ENCODE measurements at places on chromosomes 6 and 20.

GRCh38 chr20:53444401-53445149, 149.1 kb downstream of the ZNF217 start:
- H3K36me3 ChIP-seq: no peaks in the 10 kb centered on the region
- no peak for DNase-seq
- H3K4me3 ChIP-seq: no peak overlapping the region

GRCh38 chr6:129312880-129313279, 397.1 kb downstream of the ARHGAP18 start:
- DNase-seq: peak; percentile 42
- no peaks in the 10 kb centered on the region for H3K36me3 ChIP-seq
- H3K4me1 ChIP-seq: peaks cover 14% of the 10 kb centered on the region
- H3K4me3 ChIP-seq: no peak overlapping the region

GRCh38 chr6:147060636-147061035, 143.6 kb upstream of the STXBP5 start:
- no peak for DNase-seq
- no peaks in the 10 kb centered on the region for H3K27me3 ChIP-seq
- no peak overlapping the region for H3K4me3 ChIP-seq
- no peak overlapping the region for H3K27ac ChIP-seq

- no peaks in the 10 kb centered on the region for H3K27me3 ChIP-seq
- H3K36me3 ChIP-seq: peaks cover 5% of the 10 kb centered on the region
- no peak for DNase-seq
These were observed 11.3 kb downstream of the KDM1B start for GRCh38 chr6:18166312-18167036.

DNA sequence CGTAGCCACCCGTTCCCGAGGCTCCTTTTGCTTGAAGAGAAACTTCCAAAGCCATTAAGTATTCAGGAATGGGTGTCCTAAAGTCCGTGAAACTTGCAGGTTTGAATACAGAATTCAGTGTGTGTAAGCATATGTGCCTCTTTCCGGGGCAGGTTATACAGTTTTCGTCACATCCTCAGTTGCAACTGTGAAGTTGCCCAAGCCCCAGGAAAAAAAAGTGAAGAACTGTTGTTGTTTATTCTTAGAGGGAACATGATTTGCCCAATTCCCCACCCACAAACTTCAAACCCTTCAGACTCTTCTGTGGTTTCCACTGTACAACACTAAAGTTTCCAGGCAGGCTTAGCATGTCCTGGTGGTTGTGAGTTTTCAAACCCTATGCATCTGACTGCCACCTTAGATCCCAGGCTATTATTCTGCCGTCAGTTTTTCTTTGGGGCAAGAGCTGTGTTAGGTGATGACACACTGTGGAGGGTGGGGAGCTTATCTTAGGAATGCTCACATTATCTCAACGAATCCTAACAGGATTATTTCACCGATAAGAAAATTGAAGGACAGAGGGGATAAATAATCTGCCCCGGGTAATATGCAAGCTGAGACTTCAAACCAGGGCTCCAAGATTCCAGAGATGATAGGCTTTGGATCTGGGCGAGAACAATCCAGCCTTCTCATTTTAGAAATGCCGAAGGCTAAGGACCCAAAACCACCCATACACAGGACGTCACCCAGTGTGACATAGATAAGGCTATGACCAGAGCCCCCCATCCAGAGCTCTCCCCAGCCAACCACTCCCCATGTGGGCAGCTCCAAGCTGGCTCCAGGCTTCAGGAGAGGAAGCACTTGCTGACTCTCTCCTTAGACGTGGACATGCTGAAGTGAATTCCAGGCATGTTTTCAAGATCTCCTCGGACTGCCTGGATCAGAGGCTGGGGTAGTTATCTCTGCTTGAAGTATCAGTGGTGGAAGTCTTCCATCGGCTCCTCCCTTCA, 81.7 kb upstream of the AFDN start:
- H3K4me1 ChIP-seq: peaks cover 9% of the 10 kb centered on the region
- no peak for DNase-seq
- no peaks in the 10 kb centered on the region for H3K36me3 ChIP-seq
- no peaks in the 10 kb centered on the region for H3K27me3 ChIP-seq

Measured in Calu3 (cell line).